Putamen (tissue), 1 donor: ENCODE measurements at places on chromosomes 13 and 19.

- no peak for DNase-seq
These were observed 72.9 kb upstream of the UQCRFS1 start for GRCh38 chr19:29285878-29286277.

DNA sequence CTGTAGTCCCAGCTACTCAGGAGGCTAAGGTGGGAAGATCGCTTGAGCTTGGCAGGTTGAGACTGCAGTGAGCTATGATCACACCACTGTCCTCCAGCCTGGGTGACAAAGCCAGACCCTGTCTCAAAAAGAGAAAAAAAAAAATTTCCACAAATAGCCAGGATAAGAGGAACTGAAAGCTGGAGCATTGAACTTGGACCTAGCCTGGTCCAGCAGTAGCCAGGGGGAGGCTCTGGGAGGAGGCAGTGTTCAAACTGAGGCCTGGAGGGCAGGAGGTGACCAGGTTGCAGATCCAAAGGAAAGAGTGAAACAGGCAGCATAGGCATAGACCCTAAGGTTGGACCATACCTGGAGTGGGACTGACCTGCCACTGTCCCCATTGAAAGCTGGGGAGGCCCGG is 26.9 kb upstream of the PIK3R2 start:
- no peak for DNase-seq

- DNase-seq = no peak
These were observed 72.1 kb downstream of the KLF12 start for GRCh38 chr13:74061926-74062595.

DNA sequence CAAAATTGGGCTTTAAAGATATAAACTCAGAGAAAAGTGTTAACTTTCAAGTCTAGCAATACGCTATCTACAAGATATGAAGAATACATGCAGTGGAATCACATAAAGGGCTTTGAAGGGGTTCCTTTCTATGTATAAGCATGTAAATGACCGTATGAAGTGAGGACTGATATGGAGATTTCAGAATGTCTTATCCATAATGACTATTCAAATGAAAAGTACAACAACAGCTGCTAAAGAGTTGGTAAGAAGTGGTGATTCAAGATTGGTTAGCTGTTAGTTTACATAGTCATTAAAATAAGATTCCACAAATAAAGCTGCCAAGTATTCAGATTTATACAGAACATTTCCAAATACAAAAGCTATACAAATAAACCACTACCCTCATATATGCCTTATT is 153.4 kb upstream of the STARD13 start:
- DNase-seq = no peak

DNA sequence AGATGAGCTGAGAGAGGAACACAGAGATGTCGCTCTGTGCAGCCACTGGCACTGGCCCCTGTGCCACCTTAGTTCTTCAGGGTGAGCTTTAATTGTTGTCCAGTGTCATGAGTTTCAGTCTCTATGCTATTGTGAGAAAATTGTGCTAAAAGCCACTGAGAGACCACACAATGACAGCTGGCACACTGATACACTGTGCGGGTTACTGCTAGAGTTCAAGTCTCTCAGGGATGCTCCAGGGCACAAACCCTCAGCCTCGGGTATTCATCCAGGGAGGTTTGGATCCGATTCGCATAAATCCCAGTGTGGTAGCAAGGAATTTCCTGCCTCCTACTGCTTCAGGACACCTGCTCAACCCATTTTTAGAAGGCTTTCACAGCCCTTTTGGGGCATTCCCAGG is 68.1 kb upstream of the EDNRB start:
- no peak for DNase-seq

GRCh38 chr19:1826557-1827521 is 14.8 kb upstream of the ATP8B3 start:
- no peak for DNase-seq

GRCh38 chr13:42959615-42960014 is 32.4 kb downstream of the EPSTI1 start:
- no peak for DNase-seq

DNA sequence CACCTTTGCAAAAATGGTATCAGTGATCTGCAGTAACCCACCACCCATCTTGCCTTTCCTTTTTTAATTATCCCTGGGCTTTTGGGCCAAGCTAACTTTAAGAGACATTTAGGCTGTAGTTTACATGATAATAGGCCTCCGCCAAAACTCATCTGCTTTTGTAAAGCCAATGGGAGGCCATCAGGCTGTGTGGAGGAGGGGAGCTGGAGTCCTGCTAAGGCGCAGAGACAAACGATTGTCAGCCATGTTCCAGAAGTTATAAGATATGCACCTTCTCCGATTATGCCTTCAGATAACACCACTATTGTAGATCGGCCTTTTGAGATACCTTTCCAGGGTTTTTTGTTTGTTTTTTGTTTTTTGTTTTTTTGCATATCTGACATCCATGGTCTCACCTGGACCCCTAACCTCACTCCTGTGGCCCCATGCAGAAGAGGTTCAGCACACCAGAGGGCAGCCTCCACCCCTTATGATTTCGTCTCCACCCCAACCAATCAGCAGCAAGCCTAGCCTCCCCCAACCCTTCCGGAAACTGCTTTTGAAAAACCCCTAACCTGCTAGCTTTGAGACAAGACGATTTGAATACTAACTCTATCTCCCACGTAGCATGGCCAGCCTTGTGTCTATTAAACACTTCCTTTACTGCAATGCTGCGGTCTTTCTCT is 113.9 kb upstream of the UBL3 start:
- no peak for DNase-seq

DNA sequence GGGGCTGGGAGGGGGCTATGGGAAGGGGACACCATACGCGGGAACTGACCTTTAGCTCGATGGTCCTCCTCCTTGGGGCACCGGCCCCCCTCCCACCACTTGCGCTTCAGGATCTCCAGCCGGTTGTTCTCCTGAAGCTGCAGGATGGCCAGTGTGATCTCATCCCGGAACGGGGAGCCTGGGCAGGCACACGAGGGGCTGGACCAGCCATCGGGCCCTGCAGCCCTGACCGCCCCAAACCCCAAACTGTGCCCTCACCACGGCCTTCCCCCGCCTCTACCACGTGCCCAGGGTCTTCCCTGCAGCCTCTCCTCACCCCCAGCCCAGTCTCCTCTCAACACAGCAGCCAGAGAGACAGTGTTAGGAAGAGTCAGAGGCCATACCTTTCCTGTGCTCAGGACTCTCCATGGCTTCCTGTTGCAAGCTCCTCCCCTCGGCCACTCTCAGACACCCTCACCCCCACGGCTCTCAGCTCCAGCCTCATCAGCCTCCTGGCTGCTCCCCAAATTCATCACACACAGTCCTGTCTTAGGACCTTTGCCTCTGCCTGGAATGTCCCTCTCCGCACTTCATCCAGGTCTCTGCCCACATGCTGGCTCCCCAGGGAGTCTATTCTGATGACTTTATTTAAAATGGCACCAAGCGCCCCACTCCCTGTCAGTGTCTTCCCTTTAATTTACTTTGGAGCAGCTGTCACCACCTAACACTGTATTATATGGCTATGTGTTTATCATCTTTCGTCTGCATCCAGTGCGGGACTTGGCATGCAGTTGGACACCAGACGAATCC is 9.7 kb upstream of the ATP1A3 start:
- no peak for DNase-seq

DNA sequence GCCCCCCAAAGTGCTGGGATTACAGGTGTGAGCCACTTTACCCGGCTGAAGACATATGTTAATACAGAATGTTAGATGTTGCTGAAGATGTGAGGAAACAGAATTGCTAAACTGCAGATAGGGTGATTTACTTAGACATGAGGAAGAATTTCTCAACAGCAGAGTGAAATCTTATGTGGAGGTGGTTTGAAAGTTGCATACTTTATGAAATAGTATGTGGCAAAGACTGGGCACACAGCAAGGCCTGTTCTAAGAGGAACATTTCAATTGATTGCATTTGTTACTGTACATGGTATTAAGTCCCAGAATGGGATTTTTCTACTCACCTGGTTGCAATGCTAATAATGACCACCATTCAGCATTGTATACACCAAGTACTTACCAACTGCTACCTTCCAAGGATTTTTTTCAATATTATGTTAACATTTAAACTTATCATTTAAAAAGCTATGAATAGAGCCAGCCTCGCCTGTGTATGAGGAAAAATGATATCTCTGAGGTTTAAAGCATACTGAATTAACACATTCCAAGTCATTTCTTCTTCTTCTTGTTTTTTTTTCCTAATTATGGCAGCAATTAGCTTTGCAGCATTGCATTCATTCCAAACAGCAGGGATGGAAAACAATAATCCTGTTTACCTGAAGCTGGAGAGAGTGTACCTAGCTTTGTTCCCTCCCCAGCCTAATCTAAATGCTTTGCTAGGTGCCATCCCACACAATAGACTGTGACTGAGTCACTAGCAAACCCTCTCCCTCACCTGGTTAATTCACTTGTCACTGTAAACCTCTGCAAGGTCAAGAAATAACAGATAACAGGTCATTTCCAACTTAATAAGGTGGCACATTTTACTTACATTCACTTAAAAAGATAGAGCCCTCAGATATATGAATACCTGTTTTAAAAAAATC is 19.4 kb upstream of the KLF5 start:
- peak; percentile 29 for DNase-seq

DNA sequence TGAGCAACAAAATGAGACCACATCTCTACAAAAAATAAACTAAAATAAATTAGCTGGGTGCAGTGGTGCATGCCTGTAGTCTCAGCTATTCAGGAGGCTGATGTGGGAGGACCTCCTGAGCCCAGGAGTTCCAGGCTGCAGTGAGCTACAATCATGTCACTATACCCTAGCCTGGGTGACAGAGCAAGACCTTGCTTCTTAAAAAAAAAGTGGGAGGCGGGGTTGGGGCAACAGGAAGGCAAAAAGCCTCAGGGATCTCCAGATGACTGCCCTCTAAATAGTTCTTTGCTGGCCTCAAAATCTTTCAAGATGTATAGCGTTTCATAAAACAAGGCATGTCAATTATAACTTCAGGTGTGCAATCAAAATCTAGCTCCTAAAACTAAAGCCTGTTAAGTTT is 18.5 kb downstream of the CEACAM8 start:
- no peak for DNase-seq

DNA sequence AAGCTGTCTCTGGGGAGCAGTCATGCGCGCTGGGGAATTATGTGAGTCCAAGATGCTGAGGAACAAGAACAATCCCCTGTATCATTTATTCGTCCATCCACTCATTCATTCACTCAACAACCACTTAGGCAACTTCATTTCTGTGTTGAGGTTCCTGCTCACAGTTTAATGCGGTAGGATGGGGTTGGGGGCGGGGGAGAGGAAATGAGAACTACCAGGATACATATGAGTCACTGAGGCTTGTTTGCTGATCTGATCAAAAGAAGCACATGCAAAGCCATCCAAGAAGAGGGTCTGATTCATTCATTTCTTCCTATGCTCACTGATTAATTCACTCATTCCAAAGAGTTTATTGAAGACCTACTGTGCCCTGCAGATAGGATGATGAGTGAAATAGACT is 20.9 kb downstream of the ZNF536 start:
- no peak for DNase-seq

- no peak for DNase-seq
These were observed 23.6 kb upstream of the CCDC124 start for GRCh38 chr19:17909003-17909732.

DNA sequence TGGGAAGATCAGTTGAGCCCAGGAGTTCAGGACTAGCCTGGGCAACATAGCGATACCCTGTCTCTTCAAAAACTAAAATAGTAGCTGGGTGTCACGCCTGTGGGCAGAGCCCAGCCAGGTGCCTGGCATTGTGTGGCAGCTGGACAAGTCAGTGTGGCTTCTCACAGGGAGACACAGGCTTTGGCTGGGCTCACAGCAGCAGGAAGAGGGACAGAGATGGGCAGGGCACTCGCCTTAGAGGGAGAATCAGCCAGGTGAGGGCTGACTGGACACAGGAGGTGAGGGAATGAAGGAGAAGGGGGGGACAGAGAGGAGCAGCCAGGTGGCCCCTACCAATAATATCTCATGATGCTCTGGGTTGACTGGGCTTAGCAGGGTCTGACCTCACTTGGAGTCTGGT is 3.3 kb downstream of the FAM32A start:
- no peak for DNase-seq

- DNase-seq = no peak
These were observed 68.3 kb downstream of the SLC6A16 start for GRCh38 chr19:49256691-49257090.

- DNase-seq = no peak
These were observed 36.8 kb downstream of the ACTN4 start for GRCh38 chr19:38684078-38684861.

DNA sequence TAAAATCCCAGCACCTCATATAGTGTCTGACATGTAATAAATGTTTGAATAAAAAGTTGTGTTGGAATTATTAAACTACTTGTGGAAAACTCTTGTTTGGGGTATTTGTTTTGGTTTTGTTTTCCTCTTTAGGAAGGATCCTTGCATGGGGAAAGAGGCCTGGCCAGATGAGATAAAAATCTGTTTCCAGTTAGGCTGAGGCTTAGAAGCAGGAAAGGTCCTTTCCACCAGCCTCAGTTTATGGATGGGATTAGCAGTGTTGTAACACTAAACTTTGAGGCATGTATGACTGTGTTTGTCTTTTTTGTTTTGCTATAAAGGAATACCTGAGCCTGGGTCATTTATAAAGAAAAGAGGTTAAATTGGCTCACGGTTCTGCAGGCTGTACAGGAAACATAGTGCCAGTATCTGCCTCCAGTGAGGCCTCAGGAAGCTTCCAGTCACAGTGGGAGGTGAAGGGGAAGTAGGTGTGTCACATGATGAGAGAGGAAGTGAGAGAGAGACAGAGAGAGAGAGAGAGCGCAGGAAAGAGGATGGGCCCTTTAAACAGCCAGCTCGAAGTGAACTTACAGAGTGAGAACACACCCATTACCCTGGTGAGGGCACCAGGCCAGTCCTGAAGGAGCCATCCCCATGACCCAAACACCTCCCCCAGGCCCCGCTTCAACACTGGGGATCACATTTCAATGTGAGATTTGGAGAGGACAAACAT is 21.6 kb downstream of the SPATA13 start:
- DNase-seq = no peak

DNA sequence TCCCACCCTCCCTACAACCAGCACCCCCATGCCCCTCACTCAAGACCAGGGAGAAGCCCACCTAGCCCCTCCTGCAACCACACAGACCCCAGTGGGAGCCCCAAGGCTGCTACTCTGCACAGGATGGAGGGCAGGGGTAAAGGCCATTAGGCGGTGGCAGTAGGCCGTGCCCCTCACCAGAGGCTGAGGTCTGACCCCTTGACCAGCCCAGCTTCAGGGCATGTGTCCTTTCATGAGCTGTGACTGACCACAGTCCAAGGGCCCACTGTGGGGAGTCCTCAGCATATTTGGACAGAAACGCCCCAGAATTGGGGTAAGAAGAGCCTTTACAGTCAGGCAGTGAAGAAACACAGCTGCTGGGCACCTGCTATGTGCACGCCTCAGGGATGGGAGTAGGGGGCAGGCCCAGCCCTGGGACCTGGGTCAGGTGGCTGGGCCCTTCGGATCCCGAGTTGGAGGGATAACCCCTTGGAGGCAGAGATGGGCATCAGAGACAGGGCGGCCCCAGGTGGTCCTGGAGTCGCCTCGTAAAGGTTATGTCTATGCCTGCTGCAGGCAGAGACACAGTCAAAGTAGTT is 1.7 kb upstream of the RPS5 start:
- DNase-seq = no peak

- DNase-seq = no peak
These were observed 600 bp downstream of the UBE2S start for GRCh38 chr19:55406826-55407549.

- no peak for DNase-seq
These were observed 54.1 kb downstream of the WDFY2 start for GRCh38 chr13:51638216-51638871.
